ENCODE measurements at places on chromosomes 2 and 18.

GRCh38 chr2:100891906-100892642 is 72.1 kb downstream of the NPAS2 start:
- DNase-seq: no peak

DNA sequence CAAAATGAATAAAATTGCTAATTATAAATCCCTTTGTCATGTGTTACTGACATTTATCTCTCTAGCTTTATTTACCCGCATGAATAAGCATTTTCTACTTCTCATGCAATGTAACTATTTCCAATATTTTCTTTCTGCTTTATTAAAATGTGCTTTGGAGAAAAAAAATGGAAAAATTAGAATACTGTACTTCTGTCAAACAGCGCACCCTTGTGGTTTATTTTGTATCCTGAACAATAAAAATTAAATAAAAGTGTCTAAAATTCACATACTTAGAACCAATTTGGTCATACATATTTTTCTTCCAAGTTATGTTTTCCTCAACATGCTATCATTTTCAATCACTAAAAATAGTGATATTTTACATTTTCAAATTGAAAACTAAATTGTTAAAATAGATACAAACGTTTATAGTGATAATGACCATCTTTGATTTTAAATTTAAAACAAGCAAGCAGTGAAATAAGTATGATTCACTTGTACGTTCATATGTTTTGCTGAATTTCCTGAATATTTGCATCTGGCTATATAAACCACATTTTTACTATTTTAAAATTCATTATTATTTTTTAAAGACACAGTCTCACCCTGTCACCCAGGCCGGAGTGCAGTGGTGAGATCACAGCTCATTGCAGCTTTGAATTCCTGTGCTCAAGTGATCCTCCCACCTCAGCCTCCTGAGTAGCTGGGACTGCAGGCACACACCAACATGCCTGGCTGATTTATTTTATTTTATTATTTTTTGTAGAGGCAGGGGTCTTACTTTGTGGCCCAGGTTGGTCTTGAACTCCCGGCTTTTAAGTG is 95.9 kb upstream of the GRB14 start:
- DNase-seq: no peak

GRCh38 chr2:21083482-21083881 is 39.6 kb upstream of the APOB start:
- DNase-seq: no peak

DNA sequence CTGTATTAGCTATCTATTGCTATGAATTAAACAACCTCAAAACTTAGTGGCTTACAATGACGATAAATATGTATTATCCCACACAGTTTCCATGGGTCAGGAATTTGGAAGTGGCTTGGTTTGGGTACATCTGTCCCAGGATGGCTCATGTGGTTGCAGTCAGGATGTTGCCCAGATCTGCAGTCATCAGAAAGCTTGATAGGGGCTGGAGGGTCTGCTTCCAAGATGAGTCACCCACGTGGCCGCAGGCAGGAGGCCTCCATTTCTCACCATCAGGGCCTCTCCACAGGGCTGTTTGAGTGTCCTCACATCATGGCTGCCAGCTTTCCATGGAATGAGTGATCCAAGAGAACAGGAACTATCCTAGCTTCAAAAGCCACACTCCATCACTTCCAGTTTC is 46.4 kb downstream of the CHRNA1 start:
- DNase-seq: no peak
